ENCODE measurements at places on chromosomes 5 and 9. TPM values are rescaled to one million over a fixed set of nuclear protein-coding genes. Genes with fewer than 3 reads are reported as not detected.
A peak's percentile ranks its signal among the peaks of the same experiment; 100 is the strongest.

DNA sequence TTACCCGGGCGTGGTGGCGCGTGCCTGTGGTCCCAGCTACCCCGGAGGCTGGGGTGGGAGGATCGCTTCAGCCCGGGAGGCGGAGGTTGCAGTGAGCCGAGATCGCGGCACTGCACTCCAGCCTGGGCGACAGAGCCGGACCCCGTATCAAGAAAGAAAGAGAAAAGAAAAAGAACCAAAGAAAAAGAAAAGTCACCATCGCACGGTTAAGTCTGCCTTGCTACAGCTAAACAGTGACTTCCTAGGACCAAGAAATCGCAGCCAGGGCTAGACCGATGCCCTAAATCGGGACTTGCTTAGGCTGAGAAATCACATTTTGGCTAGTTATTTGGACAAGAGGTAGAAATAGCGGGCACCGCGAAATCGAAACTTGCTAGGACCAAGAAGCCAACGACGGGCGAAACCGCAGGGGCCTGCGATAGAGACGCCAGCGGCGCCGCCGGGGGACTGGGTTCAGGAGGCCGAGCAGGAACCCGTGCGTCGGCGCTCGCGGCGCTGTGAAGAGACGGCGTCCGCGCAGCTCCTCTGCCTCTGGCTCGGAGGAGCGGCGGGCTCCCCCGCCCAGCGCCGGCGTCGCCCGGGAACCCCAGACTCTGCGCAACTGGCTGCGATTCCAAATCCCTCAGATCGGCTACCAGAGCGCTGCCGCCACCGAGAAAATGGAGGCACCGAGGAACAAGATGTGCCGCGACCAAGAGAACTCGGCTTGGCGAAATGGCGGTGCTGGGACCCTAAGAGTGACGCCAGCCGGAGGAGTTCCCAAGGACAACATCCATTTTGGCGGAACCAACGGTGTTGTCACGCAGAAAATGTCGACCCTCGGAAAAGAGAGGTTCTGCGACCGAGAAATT lies 26.1 kb upstream of the ANXA2R start:
- peak; percentile 75 for DNase-seq

DNA sequence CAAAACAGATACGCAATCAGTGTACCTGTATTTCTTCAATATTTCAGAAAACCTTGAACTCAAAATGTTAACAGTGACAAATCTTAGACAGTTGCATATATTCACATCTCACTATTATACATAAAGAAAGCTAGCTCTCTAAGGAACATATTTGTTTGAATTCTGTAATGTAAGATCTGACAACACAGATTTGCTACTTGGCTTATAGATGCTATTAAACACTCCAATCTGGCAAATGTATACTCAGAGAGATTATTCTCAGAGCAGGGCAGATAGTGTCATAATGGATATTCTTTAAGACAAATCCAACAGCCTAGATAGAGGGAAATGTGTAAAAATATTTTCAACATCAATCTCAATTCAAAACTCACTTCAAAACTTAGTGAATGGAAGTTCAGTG lies 794.5 kb upstream of the CDH9 start:
- DNase-seq: no peak

The MYOT gene
- total RNA-seq: not detected

The RNF44 gene
- 2.4 TPM for total RNA-seq

All from dermis microvascular lymphatic vessel endothelial cell (primary cell).